ENCODE measurements at places on chromosomes 1 and 21.

DNA sequence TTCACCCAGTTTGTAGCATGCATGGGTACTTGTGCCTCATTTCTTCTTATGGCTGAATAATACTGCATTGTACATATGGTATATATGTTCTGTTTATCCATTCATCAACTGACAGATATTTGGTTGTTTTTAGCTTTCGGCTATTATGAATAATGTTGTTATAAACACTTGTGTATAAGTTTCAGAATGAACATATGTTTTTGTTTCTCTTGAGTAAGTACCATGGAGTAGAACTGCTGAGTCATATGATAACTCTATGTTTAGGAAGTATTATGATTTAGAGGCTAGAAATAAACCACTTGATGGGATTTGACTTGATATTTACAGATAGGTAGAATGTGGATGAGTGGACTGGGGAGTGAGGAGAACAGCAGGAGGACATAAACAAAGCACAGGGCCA, 48.6 kb downstream of the WNT2B start:
- no peak for DNase-seq

DNA sequence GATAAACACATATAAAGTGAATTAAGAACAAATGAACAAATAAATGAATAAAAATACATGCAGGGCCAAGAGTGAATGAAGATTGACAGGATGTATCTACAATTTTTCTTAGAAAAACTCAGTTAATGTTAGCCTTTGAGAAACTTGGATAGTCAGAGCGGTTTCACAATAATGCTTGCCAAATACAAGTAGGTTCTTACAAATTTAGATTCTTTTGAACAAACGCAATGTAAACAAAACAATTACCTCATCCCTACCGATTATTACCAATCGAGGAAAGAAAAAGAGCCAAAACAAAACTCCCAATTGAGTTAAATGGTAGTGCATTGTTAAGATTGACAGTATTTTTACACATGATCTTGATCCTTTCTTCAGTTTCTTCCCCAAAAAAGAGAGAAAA, 176.9 kb upstream of the DEPDC1 start:
- no peak for DNase-seq

GRCh38 chr1:242133796-242134195, 134.9 kb upstream of the MAP1LC3C start:
- no peak for DNase-seq

DNA sequence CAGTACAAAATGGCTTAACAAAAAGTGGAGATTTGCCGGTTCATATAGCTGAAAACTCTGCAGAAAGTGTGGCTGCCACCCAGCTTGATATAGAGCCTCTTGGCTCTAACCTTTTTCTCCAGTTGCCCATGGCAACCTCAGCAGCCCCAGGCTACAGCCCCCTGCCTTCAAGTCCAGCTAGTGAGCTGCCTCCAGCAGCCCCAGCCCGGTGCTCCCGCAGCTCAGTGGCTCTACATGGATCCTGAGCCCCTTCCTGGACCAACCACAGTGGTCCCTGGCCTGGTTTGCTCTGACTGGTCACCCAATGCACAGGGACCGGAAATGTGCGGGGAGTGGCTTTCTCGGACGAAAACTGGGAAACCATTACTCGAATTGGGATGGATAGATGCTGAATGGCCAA, 13.3 kb upstream of the ATF3 start:
- DNase-seq = no peak

DNA sequence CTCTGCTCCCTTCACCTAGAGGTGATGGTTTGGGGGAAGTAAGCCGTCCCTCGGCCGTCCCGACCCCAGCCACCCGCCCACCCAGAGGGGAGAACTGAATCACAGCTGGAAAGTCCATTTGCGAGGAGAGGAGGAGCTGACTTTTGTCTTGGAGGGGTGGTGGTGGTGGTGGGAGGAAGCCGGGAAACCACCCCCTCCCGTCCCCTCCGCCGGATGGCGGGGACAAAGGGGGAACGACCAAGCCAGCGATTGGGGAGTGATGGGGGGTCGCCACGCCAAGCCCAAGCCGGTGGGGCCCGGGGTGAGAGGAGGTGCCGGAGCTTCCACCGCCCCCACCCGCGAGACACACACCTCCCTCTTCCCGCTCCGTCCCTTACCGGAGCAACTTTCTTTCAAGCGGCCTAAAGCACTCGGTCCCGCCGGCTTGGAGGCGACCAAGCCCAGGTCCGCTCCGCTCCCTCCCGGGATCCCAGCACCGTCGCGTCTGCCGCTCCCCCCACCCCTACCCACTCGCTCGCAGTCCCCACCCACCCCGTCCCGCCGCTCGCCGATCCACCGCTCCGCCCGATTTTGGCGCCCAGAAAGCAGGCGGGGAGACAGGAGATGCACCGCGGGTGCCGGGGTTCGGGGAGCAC, 540 bp downstream of the ARHGEF2 start:
- no peak for DNase-seq

DNA sequence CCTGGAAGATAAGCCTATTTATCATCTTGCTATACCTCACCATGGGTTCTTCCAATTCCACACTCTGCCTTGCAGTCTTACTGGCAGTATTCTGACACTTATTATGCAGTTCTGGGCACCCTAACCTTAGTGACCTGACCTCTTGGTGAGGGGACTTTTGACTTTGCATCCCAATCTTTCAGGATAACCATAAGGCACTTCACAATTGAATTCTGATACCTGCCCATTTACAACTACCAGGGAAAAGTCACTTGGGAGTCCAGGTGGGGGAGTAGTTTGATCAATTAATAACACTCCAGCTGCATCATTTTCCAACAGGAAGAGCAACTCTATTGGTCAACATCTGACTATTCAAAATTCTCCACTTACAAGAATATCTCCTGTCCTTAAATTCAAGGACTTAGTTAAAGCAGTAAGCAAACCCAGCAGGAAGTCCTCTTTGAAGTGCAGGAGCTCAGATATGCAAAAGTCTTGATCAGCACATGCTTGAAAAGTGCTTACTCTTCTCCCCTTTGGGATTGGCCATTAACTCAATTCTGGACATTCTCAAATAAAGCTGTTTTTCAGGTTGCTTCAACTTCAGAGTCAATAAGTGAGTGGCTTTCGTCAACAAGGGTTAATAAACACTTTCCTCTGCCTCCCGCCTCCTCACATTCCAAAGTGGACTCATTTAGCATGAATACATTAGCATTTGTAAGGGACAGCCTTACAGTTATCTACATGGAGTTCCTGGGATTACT, 177.4 kb upstream of the NRIP1 start:
- DNase-seq = no peak

- DNase-seq = no peak
Observed at GRCh38 chr1:94125551-94126514, 4.9 kb upstream of the ABCA4 start.

DNA sequence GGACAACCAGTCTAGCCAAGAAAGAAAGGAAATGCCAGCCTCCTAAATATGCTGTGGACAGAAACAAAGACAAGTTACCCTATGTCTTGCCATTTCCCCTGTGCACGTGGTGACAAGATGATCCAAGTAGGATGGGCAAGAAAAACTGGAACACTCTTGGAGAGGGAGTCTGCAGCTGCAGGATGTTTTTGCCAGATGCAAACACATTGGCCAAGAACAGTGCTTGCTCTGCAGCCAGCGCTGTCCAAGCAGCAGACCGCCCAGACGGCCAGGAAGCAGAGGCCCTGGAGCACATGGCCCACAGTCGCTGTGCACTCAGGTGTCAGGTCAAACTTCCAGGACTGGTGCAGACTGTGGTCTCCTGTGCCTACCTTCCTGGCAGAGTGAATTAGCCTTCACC, 189.3 kb downstream of the SLC35F3 start:
- no peak for DNase-seq

DNA sequence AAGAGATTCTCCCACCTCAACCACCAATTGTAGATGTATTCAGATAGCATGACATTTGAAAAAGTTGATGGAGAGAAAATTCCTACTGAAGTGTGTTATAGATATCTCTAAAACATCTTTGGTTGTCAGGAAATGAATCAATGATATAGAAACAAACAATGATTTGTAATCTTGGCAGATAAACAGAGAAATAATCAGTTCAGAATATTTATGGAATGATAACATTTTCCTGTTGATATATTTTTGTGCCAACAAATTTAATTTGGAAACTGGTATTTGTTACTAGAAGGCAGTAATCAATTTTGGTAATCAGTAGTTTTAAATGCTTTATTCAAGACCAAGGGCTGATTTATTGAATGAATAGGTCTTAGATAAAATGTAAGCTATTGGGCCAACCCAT, 695.6 kb downstream of the USP25 start:
- DNase-seq = no peak

- no peak for DNase-seq
Observed at GRCh38 chr1:231630558-231631205, 4.1 kb downstream of the DISC1 start.

DNA sequence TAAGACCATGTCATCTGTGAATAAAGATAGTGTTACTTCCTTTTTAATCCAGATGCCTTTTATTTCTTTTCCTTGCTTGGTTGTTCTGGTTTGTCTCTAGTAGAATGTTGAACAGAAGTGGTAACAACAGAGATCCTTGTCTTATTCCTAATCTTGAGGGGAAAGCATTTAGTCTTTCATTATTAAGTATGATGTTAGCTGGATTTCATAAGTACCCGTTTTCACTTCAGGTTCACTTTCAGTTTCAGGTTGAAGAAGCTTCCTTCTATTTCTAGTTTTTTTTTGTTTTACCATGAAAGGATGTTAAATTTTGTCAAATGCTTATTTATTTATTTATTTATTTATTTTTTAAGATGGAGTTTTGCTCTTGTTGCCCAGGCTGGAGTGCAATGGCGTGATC, 22.3 kb upstream of the AGPAT3 start:
- DNase-seq = no peak

GRCh38 chr1:171113382-171113781, 22.7 kb downstream of the FMO3 start:
- no peak for DNase-seq

Data from NCI-H2081 treated with DMSO at 0.1 percent for 48 hours (cell line).